ENCODE measurements at places on chromosomes 1 and 21. TPM values are rescaled to one million over a fixed set of nuclear protein-coding genes. Genes with fewer than 3 reads are reported as not detected.

GJB5 gene
- not detected for polyA plus RNA-seq

OLFML3 gene
- polyA plus RNA-seq: 96.7 TPM

B3GALT2 gene
- 32.3 TPM for polyA plus RNA-seq

SGIP1 gene
- polyA plus RNA-seq: 53.6 TPM

MTFR1L gene
- polyA plus RNA-seq: 120 TPM

CD101 gene
- polyA plus RNA-seq: 4.9 TPM

GBP6 gene
- polyA plus RNA-seq: 0.35 TPM

SPATA6 gene
- 18.7 TPM for polyA plus RNA-seq

SHISA4 gene
- polyA plus RNA-seq: 194 TPM

PLPPR5 gene
- polyA plus RNA-seq: 14.7 TPM

OR6N1 gene
- not detected for polyA plus RNA-seq

HAO2 gene
- polyA plus RNA-seq: 0.27 TPM

WDR64 gene
- 0.32 TPM for polyA plus RNA-seq

ROR1 gene
- 4.1 TPM for polyA plus RNA-seq

CLEC20A gene
- polyA plus RNA-seq: not detected

PGLYRP4 gene
- polyA plus RNA-seq: not detected

TMPRSS3 gene
- polyA plus RNA-seq: 0.08 TPM

CHI3L2 gene
- polyA plus RNA-seq: not detected

RGS1 gene
- polyA plus RNA-seq: 13.1 TPM

IL19 gene
- not detected for polyA plus RNA-seq

MAEL gene
- polyA plus RNA-seq: 3.5 TPM

ZNF670 gene
- 8.0 TPM for polyA plus RNA-seq

OR10J1 gene
- polyA plus RNA-seq: 0.06 TPM

ST6GALNAC3 gene
- 17.2 TPM for polyA plus RNA-seq

KRTAP10-5 gene
- not detected for polyA plus RNA-seq

KRTAP19-5 gene
- not detected for polyA plus RNA-seq

TEDDM1 gene
- 0.12 TPM for polyA plus RNA-seq

RHCE gene
- 1.9 TPM for polyA plus RNA-seq

DCST1 gene
- 0.11 TPM for polyA plus RNA-seq

HSF2BP gene
- 1.3 TPM for polyA plus RNA-seq
